Stomach (tissue), 19 donors: ENCODE measurements at places on chromosomes 7 and 10. TPM values are rescaled to one million over a fixed set of nuclear protein-coding genes. Genes with fewer than 3 reads are reported as not detected.

DNA sequence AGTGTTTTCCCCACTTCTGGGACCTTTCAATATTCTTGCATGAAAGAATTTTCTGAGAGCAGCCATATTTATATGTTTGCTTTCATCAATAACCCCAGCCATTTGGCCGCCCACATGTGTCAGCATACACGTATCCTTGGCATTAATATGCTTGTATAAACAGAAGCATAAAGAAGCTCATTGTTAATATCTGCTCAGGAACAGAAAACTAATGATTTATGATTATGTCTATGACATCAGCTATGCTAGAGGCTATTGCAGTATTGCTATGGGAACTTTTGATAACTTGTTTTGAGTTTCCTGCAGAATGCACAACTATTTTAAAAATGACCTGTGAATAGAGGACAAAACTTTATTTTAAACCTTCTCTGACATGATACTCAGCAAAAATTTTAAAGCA is 300.9 kb upstream of the MTPN start:
- H3K27ac ChIP-seq: no peak overlapping the region
- no peaks in the 10 kb centered on the region for H3K36me3 ChIP-seq
- H3K27me3 ChIP-seq: no peaks in the 10 kb centered on the region
- no peak overlapping the region for H3K4me3 ChIP-seq

- no peak overlapping the region for H3K4me3 ChIP-seq
- H3K27ac ChIP-seq: no peak overlapping the region
- H3K27me3 ChIP-seq: no peaks in the 10 kb centered on the region
- DNase-seq: peak; percentile 13
- no peaks in the 10 kb centered on the region for H3K4me1 ChIP-seq
- H3K36me3 ChIP-seq: no peaks in the 10 kb centered on the region
These were observed 283.4 kb downstream of the TFEC start for GRCh38 chr7:115747174-115747573.

The LHFPL3 gene
- polyA plus RNA-seq: not detected

GRCh38 chr10:95337423-95338160 is 46.8 kb upstream of the PDLIM1 start:
- peaks cover 44% of the 10 kb centered on the region for H3K4me1 ChIP-seq
- DNase-seq: no peak
- H3K4me3 ChIP-seq: no peak overlapping the region
- peaks cover 70% of the 10 kb centered on the region for H3K36me3 ChIP-seq
- H3K27me3 ChIP-seq: no peaks in the 10 kb centered on the region
- H3K27ac ChIP-seq: no peak overlapping the region

DNA sequence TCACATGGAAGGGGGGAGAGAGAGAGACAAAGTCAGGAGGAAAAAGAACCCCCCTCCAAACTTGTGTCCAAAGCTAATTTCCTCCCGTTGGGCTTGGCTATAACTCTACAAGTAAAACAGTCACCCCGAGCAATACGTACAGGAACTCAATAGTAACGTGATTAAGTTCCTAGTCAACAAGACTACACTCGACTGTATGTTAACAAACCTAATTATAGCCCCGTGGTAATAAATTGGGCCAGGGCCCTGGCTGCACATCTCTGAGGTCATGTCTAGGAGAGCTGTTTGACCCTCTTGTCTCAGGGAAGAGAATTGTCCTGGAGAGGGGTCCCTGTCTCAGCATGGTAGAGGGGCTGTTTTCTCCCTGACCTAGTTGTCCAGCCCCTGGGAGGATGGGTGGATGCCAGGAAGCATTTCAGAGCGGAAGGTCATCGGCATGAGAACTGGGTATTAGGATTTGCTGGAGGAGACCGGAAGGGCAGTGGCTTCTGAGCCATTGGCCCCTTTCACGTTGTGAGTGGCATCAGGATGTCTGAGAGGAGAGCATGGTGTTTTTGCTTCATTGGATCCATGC is 60.2 kb upstream of the COMTD1 start:
- no peaks in the 10 kb centered on the region for H3K27me3 ChIP-seq
- no peak overlapping the region for H3K27ac ChIP-seq
- H3K36me3 ChIP-seq: no peaks in the 10 kb centered on the region
- H3K4me1 ChIP-seq: peaks cover 14% of the 10 kb centered on the region
- H3K4me3 ChIP-seq: peak overlapping the region; percentile 53

DNA sequence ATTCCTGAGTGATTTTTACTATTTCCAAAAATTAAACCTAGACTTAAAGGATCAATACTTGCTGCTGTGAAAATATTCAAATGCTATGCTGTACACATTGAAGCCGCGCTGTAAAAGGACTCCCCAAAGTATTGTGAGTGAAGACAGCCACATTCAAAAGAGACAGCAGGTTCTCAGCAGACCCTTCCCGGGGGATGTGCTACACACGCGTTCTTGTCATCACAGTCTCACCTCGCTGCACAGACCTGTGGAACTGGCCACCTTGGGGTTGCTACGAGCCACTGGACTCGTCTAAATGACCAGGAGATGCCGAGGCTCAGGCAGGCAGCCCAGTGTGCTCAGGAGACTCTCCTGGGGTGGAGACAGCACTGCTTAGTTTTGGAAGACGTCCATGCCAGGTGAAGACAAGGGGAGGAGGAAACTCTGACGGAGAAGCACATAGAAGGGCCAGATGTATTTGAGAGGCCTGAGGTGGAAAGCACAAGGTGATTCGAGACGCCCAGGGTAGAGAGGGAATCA is 367.7 kb upstream of the SHH start:
- no peak overlapping the region for H3K27ac ChIP-seq
- no peaks in the 10 kb centered on the region for H3K4me1 ChIP-seq
- no peak for DNase-seq
- H3K36me3 ChIP-seq: no peaks in the 10 kb centered on the region
- H3K4me3 ChIP-seq: no peak overlapping the region
